ENCODE measurements at places on chromosomes 2 and 18. TPM values are rescaled to one million over a fixed set of nuclear protein-coding genes. Genes with fewer than 3 reads are reported as not detected.

DNA sequence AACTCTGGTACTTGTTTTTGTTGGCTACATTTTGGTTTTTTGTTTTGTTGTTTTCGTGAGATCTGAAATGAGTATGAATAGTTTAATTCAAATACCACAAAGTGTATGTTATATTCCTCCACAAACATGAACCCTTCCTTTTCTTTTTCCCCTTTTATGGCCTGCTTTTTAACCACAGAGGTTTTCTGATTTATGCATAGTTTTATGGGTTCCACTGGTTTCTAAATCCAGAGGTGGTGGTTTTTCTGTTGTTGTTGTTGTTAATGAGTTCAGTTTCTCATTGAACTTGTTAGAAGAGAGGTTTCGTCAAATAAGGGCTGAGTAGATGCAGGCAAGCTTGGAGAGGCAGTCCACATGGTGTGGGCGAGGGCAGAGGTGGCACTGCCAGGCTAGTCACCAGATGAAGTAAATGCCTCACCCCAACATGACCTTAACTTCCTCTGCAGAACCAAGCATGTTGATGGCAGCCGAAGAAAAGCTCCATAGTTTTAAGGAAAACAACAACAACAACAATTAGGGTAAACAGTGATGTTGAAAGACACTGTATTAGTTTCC lies 72.5 kb downstream of the RIF1 start:
- H3K4me3 ChIP-seq, result no peak overlapping the region
- H3K27ac ChIP-seq, result no peak overlapping the region
- H3K36me3 ChIP-seq, result peaks cover 59% of the 10 kb centered on the region
- H3K4me1 ChIP-seq, result no peaks in the 10 kb centered on the region

DNA sequence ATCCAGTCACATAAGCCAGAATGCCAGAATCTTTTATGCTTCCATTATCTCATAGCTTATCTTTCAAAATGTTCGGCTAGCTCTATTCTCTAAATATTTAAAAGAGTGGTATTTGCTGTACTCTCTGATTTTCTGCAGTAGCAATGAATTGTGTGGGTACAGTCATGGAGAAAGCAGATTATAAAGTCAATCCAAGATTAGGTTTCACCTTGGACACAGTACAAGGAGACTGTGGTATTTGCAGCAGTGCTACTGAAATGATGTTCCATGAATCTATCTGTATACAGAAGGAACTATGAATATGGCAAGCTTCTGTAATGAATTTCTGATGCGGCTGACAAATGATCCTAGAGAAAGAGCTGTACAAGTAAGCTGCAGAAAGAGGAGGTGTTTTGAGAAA lies 15.4 kb upstream of the DSEL start:
- no peak overlapping the region for H3K27ac ChIP-seq
- H3K27me3 ChIP-seq, result peaks cover 23% of the 10 kb centered on the region
- no peaks in the 10 kb centered on the region for H3K4me1 ChIP-seq
- H3K36me3 ChIP-seq, result no peaks in the 10 kb centered on the region
- no peak overlapping the region for H3K4me3 ChIP-seq

GRCh38 chr2:85166021-85166420 lies 32.8 kb downstream of the TCF7L1 start:
- no peak for DNase-seq
- no peak overlapping the region for H3K27ac ChIP-seq
- no peak overlapping the region for H3K4me3 ChIP-seq
- peaks cover 17% of the 10 kb centered on the region for H3K27me3 ChIP-seq
- H3K36me3 ChIP-seq, result no peaks in the 10 kb centered on the region

The TFPI gene
- not detected for polyA plus RNA-seq

The PAIP2B gene
- polyA plus RNA-seq, result 6.1 TPM
